Uterus (tissue), 4 donors: ENCODE measurements at places on chromosomes 1 and 21. TPM values are rescaled to one million over a fixed set of nuclear protein-coding genes. Genes with fewer than 3 reads are reported as not detected.

DNA sequence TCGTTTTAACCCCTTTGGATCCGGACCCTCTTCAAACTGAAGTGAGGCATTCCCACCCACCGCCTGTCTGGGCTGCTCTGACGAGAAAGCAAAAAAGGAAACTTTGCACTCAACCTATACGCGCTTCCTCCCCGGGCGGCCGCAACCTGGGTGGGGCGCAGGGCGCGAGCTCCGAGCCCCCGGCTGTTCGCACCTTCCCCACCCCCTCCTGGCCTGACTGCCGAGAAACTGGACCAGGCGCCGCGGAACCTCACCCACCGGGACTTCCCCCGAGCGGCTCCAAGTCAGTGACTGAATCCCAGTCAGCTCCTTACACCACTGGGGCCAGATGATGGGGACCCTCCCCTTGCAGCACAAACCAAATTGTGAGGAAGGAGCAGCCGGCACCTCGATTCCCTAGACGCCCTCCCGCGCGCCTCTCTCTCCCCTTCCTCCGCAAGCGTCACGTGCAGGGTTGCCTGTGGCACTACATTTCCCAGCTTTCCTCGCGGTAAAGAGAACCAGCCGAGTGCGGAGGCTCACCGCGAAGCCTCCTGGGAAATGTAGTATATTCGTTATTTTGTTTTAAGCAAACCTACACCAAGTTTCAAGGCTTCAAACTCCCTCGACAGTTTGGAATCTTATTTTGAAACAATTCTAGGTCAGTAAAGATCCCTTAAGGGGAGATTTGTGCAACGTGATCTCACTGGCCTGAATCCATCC is at the start of gene RAB29:
Gene RAB29 (minus strand): TSS at position 468 of the 702 bp plus-strand sequence. CDS start 526 bp downstream, outside the sequence.
- no peaks in the 10 kb centered on the region for H3K4me1 ChIP-seq
- peak within 1 kb of the TSS; percentile 82 for H3K4me3 ChIP-seq
- DNase-seq = peak; percentile 80

GRCh38 chr1:55580845-55581332 is 365.7 kb upstream of the USP24 start:
- H3K4me1 ChIP-seq = peaks cover 7% of the 10 kb centered on the region
- H3K27ac ChIP-seq = peak overlapping the region; percentile 83
- H3K36me3 ChIP-seq = no peaks in the 10 kb centered on the region
- H3K27me3 ChIP-seq = no peaks in the 10 kb centered on the region
- DNase-seq = peak; percentile 77
- H3K4me3 ChIP-seq = no peak overlapping the region

Gene CCDC27
- total RNA-seq = not detected

DNA sequence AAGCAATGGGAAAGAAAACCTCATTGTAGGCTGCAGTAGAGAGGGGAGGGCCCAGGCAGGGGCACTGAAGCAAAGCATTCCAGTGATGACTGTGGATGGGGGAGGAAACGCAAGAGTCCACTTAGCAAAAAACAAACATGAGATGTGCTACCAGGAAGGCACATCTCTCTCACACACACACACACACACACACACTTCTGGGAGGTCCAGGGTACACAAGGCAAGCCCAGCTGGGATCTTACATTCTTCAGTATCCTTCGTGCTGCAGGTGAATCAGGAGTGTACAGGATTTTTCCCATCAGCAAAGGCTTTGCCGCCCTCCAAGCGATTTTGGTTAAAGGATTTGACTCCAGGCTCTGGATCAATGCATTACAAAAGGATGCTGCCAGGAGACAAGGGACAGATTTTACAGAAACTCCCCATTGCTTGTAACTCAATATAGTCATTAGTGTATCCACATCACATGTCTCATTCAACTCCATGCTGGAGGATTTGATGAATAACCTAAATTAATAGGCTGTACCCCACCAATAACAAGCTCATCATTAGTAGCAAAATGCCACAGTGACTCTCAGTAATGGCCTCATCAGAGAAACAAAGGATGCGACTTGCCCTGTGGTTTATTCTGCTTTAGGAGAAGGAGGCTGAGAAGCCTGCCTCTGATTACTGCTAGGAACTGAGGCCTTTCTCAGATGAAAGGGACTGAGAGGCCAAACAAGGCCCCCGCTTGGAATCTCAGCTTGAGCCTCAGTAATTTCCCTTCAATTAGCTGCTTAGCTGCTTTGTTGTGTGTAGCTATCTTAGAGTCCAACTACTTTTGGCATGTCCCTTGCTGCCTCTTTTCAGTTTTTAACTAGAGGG is 41.6 kb downstream of the ABCA4 start:
- H3K36me3 ChIP-seq = no peaks in the 10 kb centered on the region
- H3K4me1 ChIP-seq = no peaks in the 10 kb centered on the region
- H3K4me3 ChIP-seq = no peak overlapping the region
- no peak overlapping the region for H3K27ac ChIP-seq
- DNase-seq = no peak
- no peaks in the 10 kb centered on the region for H3K27me3 ChIP-seq

- H3K36me3 ChIP-seq = no peaks in the 10 kb centered on the region
- no peaks in the 10 kb centered on the region for H3K27me3 ChIP-seq
- no peak overlapping the region for H3K27ac ChIP-seq
- no peak for DNase-seq
Measured at GRCh38 chr21:39533545-39534380, 79.0 kb upstream of the B3GALT5 start.

- H3K4me1 ChIP-seq = no peaks in the 10 kb centered on the region
- H3K4me3 ChIP-seq = no peak overlapping the region
- peak overlapping the region; percentile 5 for H3K27ac ChIP-seq
Measured at GRCh38 chr21:16840538-16840937, 672.3 kb upstream of the CXADR start.

GRCh38 chr1:150609732-150610131 is 19.7 kb downstream of the ENSA start:
- H3K27me3 ChIP-seq = no peaks in the 10 kb centered on the region
- DNase-seq = no peak
- no peak overlapping the region for H3K4me3 ChIP-seq
- no peaks in the 10 kb centered on the region for H3K4me1 ChIP-seq
- H3K27ac ChIP-seq = peak overlapping the region; percentile 70

Gene ZNF648
- total RNA-seq = 1.8 TPM

- no peaks in the 10 kb centered on the region for H3K36me3 ChIP-seq
- DNase-seq = no peak
- H3K27me3 ChIP-seq = peaks cover 6% of the 10 kb centered on the region
- no peak overlapping the region for H3K4me3 ChIP-seq
Measured at GRCh38 chr1:3454811-3455618, 550 bp downstream of the ARHGEF16 start.

Gene AMIGO1
- 3.0 TPM for total RNA-seq

DNA sequence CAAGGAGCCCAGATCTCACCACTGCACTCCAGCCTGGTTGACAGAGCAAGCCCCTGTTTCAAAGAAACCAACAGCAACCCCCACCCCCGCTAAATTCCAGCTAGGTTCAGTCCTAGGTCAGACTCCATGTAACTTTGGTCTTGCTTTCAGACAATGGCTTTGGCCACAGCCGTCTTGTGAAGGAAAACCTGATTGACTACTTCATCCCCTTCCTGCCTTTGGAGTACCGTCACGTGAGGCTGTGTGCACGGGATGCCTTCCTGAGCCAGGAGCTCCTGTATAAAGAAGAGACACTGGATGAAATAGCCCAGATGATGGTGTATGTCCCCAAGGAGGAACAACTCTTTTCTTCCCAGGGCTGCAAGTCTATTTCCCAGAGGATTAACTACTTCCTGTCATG is 12.9 kb downstream of the TOR3A start:
- H3K27me3 ChIP-seq = no peaks in the 10 kb centered on the region
- no peak overlapping the region for H3K4me3 ChIP-seq
- no peak overlapping the region for H3K27ac ChIP-seq
- no peak for DNase-seq
- no peaks in the 10 kb centered on the region for H3K36me3 ChIP-seq

- no peak for DNase-seq
- no peaks in the 10 kb centered on the region for H3K27me3 ChIP-seq
- H3K4me1 ChIP-seq = no peaks in the 10 kb centered on the region
- no peak overlapping the region for H3K4me3 ChIP-seq
Measured at GRCh38 chr1:85320371-85321131, 44.1 kb upstream of the BCL10 start.

- H3K4me1 ChIP-seq = no peaks in the 10 kb centered on the region
- no peak overlapping the region for H3K4me3 ChIP-seq
- DNase-seq = no peak
- H3K27ac ChIP-seq = no peak overlapping the region
- H3K36me3 ChIP-seq = no peaks in the 10 kb centered on the region
- H3K27me3 ChIP-seq = no peaks in the 10 kb centered on the region
Measured at GRCh38 chr1:154589780-154590179, 18.2 kb downstream of the ADAR start.

DNA sequence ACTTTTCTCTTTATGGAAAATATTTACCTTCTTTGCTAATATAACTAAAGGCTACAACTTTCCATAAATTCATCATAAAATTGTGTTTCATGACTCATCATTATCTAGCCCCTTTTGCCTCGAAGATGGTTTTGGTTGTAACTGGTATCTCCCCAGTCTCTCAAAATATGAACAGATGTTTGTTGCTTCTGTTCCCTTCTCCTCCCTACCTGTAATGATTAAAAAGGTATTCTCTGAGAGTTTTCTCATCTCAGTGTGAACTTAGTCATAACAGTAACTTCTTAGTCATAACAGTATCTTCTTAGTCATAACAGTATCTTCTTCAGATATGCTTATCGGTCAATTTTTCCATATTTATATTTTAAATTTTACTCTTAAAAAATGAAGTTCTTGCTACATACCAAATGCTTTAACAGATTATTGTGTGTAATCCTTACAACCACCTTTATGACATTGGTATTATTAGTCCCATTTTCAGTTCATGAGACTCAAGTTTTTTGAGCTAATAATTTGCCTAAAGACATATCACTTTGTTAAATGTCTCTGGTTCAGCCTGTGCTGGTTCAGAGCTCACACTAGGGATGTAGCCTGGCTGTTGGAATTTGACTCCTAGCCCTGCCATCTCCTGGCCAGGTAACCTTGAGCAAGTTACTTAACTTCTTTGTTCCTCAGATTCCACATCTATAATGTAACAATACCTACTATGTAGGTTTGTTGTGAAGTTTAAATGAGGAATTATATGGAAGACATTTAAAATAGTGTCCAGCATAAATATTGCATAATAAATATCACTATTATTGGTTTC is 32.6 kb downstream of the ATP1B1 start:
- no peak overlapping the region for H3K27ac ChIP-seq
- no peaks in the 10 kb centered on the region for H3K27me3 ChIP-seq
- H3K4me1 ChIP-seq = no peaks in the 10 kb centered on the region
- DNase-seq = no peak
- no peak overlapping the region for H3K4me3 ChIP-seq
- no peaks in the 10 kb centered on the region for H3K36me3 ChIP-seq

GRCh38 chr1:99119188-99119587 is 114.5 kb upstream of the PLPPR5 start:
- no peak overlapping the region for H3K4me3 ChIP-seq
- H3K4me1 ChIP-seq = no peaks in the 10 kb centered on the region
- H3K27me3 ChIP-seq = no peaks in the 10 kb centered on the region

DNA sequence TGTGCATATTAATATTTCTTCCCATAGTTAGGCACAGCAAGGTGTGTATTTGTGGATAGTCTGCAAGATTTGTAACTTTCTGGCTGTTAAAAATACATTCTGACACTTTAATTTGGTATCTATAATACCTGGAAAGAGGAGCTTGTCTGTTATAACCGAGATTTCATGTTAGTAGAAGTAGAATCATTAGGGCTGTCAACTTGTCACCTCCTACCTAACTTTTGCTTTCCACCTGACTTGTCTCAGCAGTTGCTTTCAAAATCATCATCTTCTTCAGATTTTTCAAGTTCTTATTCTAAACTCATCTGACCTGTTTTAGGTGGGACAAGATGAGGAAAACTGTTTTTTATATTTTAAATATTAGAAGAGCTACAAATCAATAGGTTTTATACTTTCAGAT is 11.0 kb downstream of the RWDD3 start:
- no peaks in the 10 kb centered on the region for H3K4me1 ChIP-seq
- H3K4me3 ChIP-seq = no peak overlapping the region
- H3K27me3 ChIP-seq = no peaks in the 10 kb centered on the region
- no peak overlapping the region for H3K27ac ChIP-seq

GRCh38 chr1:209738270-209738669 is 17.6 kb upstream of the TRAF3IP3 start:
- no peak overlapping the region for H3K4me3 ChIP-seq
- no peak overlapping the region for H3K27ac ChIP-seq
- no peaks in the 10 kb centered on the region for H3K4me1 ChIP-seq
- H3K27me3 ChIP-seq = no peaks in the 10 kb centered on the region
- no peak for DNase-seq

GRCh38 chr1:5658340-5659316 is 333.6 kb downstream of the NPHP4 start:
- H3K4me3 ChIP-seq = no peak overlapping the region
- no peaks in the 10 kb centered on the region for H3K36me3 ChIP-seq
- no peak overlapping the region for H3K27ac ChIP-seq
- no peaks in the 10 kb centered on the region for H3K27me3 ChIP-seq
- no peak for DNase-seq
- no peaks in the 10 kb centered on the region for H3K4me1 ChIP-seq

Gene LAMC1
- total RNA-seq = 217 TPM

Gene FCGR1A
- 3.9 TPM for total RNA-seq

GRCh38 chr1:43339584-43340232 is 2.1 kb downstream of the MPL start:
- no peaks in the 10 kb centered on the region for H3K4me1 ChIP-seq
- DNase-seq = no peak
- H3K27me3 ChIP-seq = no peaks in the 10 kb centered on the region
- H3K4me3 ChIP-seq = no peak overlapping the region
- no peaks in the 10 kb centered on the region for H3K36me3 ChIP-seq

DNA sequence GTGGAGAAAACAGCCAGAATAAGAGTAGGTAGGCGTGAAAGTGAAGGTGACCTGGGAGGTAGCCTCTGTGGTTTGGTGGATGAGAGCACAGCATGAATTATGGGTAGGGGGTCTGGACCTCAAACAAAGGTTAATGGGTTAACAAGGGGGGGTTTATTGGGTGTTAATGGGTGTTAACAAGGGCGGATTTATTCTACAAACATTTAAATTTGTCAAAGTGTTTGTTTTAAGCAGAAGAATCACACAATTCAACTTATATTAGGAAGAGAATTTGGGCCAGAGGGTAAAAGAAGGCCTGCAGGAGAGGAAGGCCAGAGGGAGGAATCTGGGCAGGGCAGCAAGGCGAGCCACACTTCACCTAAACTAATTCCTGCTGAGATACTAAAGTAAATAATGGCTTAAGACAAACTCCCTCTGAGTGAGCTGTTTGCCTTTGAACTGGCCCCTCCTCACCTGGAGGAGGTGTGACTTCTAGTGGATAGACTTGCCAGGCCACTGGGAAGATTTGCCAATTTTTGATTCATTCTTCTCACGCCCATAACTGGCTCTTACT is 191.7 kb downstream of the GIPC2 start:
- no peaks in the 10 kb centered on the region for H3K4me1 ChIP-seq
- H3K4me3 ChIP-seq = no peak overlapping the region
- no peak for DNase-seq
- no peaks in the 10 kb centered on the region for H3K27me3 ChIP-seq
- no peaks in the 10 kb centered on the region for H3K36me3 ChIP-seq

- H3K4me3 ChIP-seq = no peak overlapping the region
- no peaks in the 10 kb centered on the region for H3K4me1 ChIP-seq
- H3K27me3 ChIP-seq = no peaks in the 10 kb centered on the region
- no peak for DNase-seq
Measured at GRCh38 chr1:35762141-35762540, 7.6 kb downstream of the CLSPN start.

Gene LAPTM5
- 6.1 TPM for total RNA-seq

Gene CNIH3
- total RNA-seq = 6.2 TPM

Gene OPTC
- not detected for total RNA-seq
